Myocyte (in vitro differentiated cells): ENCODE measurements at places on chromosomes 13 and 19.

DNA sequence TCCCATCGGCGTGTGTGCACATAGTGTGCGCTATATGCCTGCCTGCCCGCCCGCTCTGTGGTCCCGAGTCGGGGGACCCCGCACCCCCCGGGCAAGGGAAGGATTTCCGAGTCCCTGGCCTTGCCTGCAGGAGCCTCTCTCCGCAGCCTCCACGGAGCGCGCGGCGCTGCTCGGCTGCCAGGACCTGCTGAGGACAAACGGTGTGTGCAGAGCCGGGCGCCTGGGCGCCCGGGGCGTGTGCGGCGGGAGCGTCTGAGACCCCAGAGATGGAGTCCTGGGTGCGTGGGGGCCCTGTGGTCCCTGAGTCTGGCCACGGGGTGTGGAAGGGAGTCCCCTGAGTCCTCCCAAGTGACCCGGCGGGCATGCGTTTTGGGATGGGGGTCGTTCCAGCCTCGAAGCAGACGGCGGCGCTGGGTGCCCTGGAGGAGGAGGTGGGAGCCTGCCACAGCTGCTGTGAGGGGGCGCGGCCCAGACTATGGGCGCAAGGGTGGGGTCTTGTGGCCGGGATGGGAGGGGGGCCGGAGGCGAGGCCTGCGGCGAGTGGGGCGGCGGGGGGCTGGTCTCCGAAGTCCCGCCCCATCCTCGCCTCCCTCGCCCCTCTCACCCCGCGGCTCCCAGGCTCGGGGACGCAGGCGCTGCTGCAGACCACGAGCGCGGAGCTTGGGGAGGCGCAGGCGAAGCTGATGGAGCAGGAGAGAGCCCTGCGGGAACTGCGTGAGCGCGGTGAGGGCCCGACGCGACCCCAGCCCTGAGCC is 25.3 kb downstream of the CLEC4M start:
- no peak for DNase-seq

- DNase-seq = no peak
These were observed 525.9 kb downstream of the FGF9 start for GRCh38 chr13:22196777-22197176.

DNA sequence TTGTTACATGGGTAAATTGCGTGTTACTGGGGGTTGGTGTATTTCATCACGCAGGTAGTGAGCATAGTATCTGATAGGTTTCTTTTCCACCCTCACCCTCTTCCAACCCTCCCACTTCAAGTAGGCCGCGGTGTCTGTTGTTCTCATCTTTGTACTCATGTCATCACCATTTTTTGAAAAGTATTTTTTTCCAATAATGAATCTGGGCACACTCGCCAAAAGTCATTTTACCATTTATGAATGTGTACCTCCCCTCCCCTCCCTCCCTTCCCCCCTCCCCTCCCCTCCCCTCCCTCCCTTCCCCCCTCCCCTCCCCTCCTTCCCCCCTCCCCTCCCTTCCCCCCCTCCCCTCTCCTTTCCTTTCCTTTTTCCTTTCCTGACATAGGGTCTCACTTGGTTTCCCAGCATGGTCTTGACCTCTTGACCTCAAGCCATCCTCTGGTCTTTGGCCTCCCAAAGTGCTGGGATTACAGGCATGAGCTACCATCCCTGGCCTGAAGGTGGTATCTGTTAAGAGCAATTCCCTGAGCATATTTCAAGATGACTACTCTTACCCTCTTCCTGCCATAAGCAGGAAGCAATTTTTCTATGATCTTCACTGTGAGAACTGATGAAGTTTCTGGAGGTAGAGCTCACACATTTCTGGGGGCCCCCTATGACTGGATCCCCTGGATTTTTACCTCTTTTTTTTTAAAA is 15.7 kb downstream of the ZNF627 start:
- no peak for DNase-seq

- DNase-seq = no peak
These were observed 947.7 kb downstream of the EFNB2 start for GRCh38 chr13:105587786-105588185.

GRCh38 chr19:1806184-1807029 is 5.7 kb downstream of the ATP8B3 start:
- no peak for DNase-seq

DNA sequence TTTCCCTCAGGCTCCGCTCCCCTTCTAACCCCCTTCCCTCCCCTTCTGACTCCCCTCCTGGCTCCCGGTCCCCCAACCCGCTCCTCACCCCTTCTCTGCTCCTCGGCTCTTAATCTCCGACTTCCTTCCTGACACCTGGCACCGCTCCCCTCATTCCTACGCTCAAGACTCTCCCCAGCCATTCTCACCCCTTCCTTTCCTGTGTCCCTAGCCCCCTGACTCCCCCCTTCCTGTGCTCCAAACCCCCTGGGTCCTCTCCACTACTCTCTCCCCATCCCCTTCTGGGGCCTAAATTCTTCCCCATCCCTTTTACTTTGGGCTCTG is 658 bp downstream of the CLPP start:
- no peak for DNase-seq

- no peak for DNase-seq
These were observed 6.0 kb downstream of the SPACA6 start for GRCh38 chr19:51699170-51699569.

DNA sequence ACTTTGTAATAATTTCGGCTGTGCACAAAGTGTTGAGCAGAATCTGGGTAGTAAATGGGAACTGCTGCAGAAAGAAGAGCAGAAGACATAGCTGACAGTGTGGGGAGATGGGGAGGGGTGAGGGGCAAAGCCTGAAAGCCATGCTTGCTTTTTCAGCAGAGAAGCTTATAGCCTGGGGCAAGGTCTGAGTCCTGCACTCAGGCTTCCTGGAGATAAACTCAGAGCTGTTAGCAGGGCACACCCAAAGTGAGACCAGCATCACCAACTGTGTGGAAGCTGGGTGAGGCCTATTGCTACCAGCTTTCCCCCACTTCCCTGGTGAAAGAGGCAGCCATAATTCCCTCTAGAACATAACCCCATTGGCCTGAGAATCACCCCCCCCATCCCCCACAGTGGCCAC is 15.6 kb upstream of the LHFPL6 start:
- no peak for DNase-seq

- no peak for DNase-seq
These were observed 7.2 kb downstream of the ABHD13 start for GRCh38 chr13:108225440-108225839.

DNA sequence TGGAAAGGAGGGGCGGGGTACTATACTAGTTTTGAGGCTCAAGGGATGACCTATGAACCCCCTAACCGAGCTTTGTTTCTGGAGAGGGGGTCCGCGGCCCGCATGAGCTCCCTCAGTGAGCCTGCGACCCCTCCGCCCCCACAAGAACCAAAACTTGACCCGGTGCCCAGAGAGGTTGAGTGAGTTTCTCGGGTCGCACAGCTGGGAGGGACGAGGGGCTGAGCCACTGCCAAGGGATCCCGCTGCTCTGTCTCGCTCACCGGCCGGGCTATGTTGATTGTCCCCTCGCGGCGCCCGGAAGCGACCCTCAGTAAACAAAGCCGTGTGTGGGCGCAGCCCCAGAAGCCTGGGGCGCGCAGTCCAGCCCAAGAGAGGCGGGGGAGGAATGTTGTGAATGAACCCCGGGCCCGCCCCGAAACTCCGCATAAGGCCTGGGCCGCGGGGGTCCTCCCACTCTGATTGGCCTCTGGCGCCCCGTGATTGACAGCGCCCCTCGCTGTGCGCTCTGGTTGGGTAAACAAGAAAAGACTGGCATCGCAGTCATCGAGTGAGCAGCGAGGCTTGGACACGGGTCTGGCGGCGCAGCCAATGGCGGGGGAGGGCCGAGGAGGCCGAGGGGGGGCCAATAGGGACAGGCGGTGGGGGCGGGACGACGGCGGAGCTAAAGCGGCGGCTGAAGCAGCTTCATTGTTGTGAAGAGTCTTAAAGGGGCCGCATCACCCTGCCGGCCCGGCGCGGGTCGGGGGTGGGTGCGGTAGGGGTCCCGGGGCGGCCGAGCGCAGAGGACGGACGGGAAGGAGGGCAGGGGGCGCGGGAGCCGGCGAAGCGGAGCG is at the start of gene ZSWIM4:
TSS of gene ZSWIM4 (plus strand) at position 687 of the 833 bp plus-strand sequence. CDS start 206 bp downstream, outside the sequence.
- DNase-seq = peak; percentile 100

- no peak for DNase-seq
These were observed 2.1 kb upstream of the GNA15 start for GRCh38 chr19:3133793-3134116.

DNA sequence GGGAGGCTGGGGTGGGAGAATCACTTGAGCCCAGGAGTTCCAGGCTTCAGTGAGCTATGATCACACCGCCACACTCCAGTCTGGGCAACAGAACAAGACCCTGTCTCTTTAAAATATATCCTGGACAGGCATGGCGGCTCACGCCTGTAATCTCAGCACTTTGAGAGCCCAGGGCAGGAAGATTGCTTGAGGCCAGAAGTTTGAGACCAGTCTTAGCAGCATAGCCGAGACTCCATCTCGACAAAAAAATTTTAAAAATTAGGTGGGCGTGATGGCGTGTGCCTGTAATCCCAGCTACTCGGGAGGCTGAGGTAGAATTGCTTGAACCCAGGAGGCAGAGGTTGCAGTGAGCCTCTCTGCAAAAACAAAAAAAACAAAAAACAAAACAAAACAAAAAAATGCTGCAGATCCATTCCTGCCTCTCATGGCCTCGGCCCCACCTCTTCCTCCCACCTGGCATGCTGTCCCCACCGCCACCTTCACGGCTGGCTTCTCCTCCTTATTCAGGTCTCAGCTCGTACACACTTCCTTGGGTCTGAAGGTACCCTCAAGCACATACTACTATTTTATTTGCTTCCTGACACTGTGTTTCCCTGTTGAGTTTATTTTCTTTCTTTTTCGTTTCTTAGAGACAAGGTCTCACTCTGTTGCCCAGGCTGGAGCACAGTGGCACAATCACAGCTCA is 5.3 kb downstream of the RFX1 start:
- DNase-seq = no peak

DNA sequence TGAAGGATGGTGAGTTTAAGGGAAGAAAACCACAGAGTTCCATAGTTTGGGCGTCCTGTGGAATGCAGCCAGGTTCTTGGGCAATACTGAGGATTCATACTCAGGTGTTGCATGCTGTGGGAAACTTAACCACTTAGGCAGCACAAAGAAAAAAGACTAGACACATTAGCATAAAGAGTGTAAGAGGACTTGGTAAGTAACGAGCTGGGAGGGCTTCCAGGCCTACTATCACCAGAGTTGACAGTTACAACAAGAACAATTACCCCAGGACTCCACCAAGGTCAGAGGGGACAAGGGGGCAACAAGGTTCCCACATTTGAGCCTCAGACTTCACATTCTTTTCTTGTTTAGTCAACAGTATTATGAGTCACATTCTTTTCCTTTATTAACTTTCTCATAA is 33.2 kb downstream of the KCTD12 start:
- no peak for DNase-seq

GRCh38 chr13:73131247-73131646 is 72.4 kb downstream of the KLF5 start:
- no peak for DNase-seq

GRCh38 chr19:48770734-48771472 is 15.6 kb downstream of the FGF21 start:
- DNase-seq = no peak

GRCh38 chr19:1259206-1259875 is 9.8 kb upstream of the CIRBP start:
- peak; percentile 60 for DNase-seq

- DNase-seq = no peak
These were observed 8.8 kb upstream of the TNFSF9 start for GRCh38 chr19:6521718-6522646.

DNA sequence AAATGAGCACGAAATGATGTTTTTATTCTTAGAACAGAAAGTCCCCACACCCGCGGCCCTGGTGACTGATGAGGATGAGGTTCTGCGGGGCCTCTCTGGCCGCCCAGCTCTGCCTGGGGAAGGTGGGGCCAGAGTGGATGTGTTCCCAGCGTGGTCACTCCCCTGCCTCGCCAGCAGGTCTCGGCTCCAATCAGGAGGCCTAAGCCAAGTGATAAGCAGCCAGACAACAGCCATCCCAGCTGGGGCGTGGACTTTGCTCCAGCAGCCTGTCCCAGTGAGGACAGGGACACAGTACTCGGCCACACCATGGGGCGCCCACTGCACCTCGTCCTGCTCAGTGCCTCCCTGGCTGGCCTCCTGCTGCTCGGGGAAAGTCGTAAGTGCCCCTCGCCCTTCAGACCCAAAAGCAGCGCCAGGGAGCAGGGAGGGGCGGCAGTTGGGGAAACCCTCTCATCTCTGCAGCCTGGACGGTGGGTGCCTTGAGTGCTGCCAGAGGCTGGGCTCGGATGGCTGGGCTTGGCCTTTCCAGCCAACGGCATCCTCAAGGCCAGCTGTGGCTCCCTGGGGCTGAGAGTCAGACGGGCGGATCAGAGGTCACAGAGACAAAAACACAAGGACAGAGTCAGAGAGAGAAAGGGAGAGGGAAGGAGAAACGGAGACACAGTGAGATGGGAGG is at the start of gene F10:
TSS of gene F10 (plus strand) at position 250 of the 676 bp plus-strand sequence. CDS start at position 307, 57 bp downstream.
- peak; percentile 25 for DNase-seq

DNA sequence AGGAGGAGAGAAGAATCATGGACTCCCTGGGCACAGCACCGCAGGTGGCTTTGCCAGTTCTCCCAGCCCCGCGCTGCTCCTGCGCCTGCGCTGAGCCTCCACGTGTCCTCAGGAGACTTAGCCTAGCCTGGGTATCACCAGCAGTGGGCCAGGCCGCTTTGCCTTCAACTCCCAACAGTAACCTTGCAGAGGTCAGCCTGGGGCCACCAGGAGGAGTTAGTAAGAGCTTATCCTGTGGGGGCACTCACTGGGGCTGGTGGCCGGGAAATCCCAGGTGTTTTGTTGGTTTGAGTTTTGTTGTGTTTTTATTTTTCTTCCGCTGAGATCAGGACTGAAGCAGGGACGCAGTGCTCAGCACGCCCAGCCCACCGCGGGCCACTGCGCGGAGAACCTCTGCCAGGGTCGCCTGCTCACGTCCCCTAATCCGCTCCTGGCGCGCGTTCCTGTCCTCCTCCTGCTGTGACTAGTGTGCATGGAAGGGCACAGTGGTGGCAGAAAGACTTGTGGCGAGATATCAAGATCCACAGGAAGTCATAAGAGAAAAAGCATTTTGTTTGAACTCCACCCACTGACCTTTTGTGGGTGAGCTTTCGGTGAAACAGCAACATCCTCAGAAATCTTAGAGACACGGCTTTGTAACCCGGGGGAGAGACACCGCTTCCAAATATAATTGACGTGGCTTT is 207.4 kb upstream of the RFC3 start:
- peak; percentile 84 for DNase-seq

- DNase-seq = peak; percentile 50
These were observed 203.6 kb downstream of the DCLK1 start for GRCh38 chr13:35927567-35928021.

GRCh38 chr13:46947425-46948191 is 50.8 kb upstream of the HTR2A start:
- DNase-seq = no peak

- DNase-seq = peak; percentile 9
These were observed 3.9 kb upstream of the PCDH17 start for GRCh38 chr13:57627663-57628062.
